ENCODE measurements at places on chromosomes 2 and 18.

DNA sequence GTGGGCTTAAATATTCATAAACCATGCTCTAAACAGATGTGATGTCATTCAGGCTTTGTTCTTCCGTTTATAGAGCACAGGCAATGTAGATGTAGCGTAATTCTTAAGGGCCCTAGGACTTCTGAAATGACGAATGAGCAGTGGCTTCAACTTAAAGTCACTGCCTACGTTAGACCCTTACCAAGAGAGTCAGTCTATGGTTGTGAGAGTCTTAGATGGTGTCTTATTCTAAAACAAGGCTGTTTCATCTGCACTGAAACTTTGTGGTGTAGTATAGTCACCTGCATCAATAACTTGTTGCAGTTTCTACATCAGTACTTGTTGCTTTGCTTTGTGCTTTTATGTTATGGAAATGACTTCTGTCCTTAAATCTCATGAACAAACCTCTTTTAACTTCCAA lies 56.0 kb downstream of the PIK3C3 start:
- no peak for DNase-seq

DNA sequence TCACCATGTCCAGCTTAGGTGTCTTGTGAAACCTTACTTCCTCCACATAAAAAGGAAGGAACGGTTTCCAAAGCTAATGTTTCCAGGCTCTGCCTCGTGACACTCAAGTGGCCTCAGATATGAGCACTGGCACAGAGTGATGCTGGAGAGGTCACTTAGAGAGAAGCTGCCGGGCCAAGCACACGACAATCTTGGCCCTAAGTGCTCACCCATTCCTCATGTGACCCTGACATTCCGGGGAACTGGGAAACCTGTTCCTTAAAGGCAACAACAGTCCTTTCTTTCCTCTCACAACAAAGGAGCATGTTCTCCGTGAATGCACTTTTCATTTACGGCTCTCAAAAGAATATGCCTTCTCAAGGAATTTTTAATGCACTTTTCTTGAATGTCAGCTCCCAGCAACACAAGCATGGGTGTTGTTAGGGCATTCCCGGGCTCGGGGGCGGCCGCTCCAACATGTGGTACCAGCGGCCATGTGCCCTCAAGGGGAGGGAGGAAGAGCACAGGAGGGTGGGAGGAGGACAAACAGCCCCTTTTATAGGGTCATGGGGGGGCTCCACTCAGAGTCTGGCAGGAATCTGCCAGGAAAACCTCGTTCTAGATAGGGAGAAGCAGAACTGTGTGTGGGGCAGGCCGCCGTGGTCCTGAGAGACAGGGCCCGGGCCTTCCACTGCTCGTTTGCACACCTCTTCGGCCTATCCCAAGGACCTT lies 118.6 kb downstream of the MBP start:
- no peak for DNase-seq

DNA sequence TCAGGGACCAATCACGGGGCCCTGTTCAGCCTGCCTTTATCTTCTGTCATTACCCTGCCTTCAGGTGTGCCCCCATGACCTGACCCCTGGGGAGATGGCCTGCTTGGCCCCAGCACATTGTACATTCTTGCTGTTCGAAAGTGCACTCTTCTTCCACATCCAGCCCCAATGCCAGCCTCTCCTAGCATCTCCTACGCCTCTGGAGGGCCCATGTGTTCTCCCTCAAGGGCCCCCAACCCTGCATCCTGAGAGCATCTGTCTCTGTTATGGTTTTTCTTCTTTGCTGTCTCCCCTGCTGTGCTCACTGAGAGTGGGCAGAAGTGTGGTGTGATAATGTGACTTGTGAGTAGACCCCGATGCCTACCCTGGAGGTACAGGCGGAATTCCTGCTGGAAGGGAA lies 41.5 kb upstream of the OTOS start:
- DNase-seq: no peak

DNA sequence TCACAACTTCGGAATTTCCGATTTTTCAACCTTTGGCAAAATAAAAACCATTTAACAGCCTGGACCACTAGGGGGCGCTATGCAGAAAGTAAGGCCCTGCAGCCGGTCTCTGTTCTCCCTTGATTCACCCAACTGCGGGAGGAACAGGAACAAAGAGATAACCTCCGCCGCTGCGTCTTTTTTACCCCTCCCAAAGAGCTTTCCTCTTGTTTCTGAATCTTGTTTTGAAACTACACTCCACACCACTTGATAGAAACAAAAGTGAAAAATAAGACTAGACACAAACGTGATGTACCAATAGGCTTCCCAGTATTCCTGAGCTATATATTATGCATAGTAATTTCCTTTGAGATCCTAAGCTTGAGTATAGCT lies 231.2 kb downstream of the MYO3B start:
- DNase-seq: peak; percentile 62

- DNase-seq: no peak
These were observed 234.9 kb upstream of the SMAD7 start for GRCh38 chr18:49185623-49186022.

DNA sequence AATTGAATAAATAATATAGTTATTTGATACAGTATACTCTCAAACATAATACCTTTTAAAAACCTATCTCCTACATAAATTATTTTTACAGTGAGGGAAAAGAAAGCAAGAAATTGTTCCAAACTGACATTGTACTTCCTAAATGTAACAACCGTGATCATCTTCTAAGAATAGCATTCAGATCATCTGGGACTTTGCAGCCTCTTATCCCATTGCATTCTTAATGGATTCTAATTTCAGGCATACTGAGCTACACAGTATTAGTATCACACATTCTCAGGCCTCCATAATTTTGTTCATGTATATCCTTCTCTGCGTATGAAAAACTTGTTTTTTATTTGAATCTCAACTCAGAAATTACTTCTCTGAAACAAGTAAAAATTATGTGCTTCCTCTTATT lies 1134.7 kb upstream of the CDH2 start:
- DNase-seq: no peak

Measured in left kidney (tissue), 8 donors.